NCI-H1436 (cell line): ENCODE measurements at places on chromosomes 16 and 17.

- DNase-seq = no peak
Observed at GRCh38 chr17:50908860-50909764, 43.0 kb upstream of the TOB1 start.

DNA sequence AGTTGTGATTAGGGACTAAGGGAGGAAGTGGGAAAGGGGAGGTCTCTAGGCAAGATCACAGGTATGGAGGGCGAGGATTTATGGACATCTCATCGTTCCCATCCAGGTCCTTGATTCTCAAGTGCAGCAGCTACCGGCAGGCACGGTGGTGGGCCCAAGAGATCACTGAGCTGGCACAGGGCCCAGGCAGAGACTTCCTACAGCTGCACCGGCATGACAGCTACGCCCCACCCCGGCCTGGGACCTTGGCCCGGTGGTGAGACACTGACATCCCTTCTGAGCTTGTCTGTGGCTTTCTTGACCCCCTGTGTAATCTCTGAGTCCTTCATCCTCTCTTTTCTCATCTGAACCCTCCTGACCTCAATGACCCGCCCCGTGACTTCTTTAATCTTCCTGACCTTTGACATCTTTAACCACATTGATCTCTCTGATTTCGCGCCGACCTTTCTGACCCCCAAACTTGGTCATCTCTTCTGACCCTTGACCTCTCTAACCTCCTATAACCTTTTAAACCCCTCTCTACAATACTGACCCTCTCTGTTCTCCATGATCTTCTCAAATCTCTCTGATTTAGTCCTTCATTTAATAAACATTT is 3.8 kb downstream of the PLD2 start:
- DNase-seq = no peak

DNA sequence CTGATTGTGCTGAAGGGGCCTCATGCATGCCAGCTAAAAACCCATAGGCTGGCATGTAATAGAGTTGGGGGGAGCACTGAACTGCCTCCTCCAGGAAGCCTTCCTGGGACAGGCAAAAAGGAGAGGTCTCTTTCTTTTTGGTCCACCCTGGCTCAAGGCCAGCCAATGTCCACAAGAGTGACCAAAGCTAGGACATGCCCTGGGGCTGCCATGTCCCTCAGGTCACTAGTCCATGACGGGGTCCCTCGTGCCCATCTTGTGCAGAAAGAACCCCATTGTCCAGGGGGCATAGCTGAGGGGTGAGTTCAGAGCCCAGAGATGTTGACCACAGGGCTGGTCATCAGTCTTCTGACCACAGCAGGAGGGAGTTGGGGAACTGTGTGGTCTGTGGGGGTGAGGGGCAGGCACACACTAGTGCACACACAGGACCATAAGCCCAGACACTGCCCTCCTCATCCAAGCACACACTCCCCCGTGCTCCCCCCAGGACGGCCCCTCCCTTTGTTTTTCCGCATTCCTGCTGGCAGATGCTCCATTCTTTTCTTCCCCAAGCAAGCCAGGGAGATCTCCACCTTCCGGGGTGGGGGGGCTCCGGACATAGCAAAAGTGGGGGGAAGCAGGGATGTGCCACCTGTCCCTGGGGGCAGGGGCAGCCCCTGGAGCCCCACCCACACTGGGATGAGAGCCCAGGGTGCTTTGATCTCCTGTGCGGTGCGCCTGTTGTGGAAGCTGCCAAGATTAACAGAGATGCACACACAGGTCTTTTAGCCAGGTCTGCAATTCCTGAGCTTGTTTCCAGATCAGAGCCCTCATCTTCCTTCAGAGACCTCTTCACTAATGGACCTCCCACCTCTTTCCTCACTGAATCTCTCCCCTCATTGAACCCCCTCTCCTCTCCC is 25.2 kb upstream of the PHB1 start:
- DNase-seq = no peak

- DNase-seq = no peak
Observed at GRCh38 chr16:25148568-25149215, 37.1 kb downstream of the LCMT1 start.

- no peak for DNase-seq
Observed at GRCh38 chr17:6094453-6094852, 24.3 kb downstream of the WSCD1 start.

GRCh38 chr17:19728084-19728495 is 11.7 kb upstream of the SLC47A2 start:
- peak; percentile 75 for DNase-seq

GRCh38 chr17:80738987-80739730 is 194.5 kb downstream of the RPTOR start:
- no peak for DNase-seq

GRCh38 chr17:63537991-63538692 is 12.1 kb upstream of the DCAF7 start:
- DNase-seq = no peak

DNA sequence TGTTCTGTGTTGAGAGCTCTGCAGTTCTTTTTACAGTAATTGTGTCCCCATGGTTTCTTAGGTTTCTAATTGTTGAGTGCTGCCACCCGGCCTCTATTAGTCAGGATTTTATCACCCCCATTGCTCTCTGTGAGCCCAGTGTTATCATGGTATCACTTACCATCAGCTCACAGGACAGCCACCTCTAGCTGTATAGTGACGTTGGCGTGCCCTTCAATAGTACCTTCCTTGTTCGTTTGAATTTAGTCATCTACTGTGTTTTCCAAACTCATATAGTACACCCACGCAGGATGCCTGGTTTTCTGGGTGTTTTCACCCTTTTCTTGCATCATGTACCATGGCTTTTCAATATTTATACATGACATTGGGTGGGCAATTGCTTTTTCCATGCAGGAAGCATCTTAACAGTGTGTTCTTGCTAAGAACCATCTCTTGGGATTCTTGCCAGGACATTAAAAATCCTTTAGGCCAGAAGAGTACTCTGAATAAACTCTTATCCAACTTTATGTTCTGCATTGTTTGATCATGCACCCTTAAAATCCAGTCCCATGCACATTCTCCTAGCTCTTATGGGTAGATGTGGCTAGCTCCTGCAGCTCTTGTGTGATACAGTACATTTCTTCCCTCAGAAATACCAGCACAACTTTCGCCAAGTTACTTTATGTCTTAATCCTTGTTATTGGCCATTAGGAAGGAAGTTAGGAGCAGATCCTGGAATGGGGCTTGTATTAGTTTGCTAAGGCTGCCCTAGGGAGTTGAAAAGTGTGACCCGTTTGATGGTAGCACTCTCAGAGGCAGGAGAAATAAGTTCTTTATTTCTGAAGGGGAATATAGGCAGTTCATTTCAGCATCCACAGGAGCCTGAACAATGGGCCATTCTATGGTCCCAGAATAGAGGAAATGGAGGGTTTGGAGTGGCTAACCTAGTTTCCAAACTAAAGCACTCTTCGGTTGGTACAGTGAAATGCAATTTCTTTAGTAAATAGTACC is 11.3 kb upstream of the ABCA10 start:
- no peak for DNase-seq

- DNase-seq = no peak
Observed at GRCh38 chr16:21650521-21650920, 1.9 kb downstream of the IGSF6 start.

- DNase-seq = no peak
Observed at GRCh38 chr17:55117164-55117563, 147.6 kb upstream of the HLF start.

DNA sequence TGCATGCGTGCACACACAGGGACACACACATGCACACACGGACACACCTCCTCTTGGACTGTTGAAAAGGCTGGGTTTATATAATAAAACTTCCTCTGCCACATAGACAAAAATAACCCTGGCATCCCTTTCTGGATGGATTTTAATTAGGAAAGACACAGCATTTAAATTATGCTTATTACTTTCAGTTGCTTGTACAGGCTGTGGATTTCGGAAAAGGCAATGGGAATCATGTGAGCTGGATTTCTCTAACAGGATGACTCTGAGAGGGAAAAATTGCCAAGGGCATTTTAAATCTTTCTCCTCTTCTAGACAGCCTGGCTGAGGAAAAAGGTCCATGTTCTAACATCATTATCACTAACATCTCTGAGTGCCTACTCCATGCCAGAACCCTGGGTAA is 75.9 kb downstream of the HLF start:
- DNase-seq = no peak

DNA sequence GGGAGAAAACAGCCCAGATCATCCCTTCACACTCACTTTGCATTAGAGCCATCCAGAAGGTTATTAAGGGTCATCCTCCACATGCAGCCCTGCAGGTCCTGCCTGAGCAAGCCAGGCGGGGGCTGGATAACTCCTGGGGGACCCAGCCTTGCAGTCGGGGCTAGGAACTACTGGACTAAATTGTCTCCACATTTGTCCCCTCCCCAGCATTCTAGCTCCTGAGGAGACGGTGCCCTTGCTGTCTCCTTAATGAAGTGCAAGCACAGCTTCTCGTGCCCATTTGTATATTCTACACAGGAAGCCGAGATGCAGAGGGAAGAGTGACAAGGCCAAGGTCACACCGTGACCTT is 185.2 kb downstream of the C16orf95 start:
- no peak for DNase-seq

GRCh38 chr16:89001117-89002027 is 24.4 kb upstream of the CBFA2T3 start:
- no peak for DNase-seq

- no peak for DNase-seq
Observed at GRCh38 chr17:78897664-78898047, 5.3 kb downstream of the CEP295NL start.
